ENCODE measurements at places on chromosomes 6 and 20. TPM values are rescaled to one million over a fixed set of nuclear protein-coding genes. Genes with fewer than 3 reads are reported as not detected.
A peak's percentile ranks its signal among the peaks of the same experiment; 100 is the strongest.

The SPATS1 gene
- total RNA-seq = 3.3 TPM

The OPRM1 gene
- not detected for total RNA-seq

The HLA-DRA gene
- total RNA-seq = 991 TPM

The PRSS16 gene
- total RNA-seq = 18.0 TPM

- DNase-seq = no peak
Measured at GRCh38 chr20:58906894-58907293, 54.4 kb downstream of the GNAS start.

DNA sequence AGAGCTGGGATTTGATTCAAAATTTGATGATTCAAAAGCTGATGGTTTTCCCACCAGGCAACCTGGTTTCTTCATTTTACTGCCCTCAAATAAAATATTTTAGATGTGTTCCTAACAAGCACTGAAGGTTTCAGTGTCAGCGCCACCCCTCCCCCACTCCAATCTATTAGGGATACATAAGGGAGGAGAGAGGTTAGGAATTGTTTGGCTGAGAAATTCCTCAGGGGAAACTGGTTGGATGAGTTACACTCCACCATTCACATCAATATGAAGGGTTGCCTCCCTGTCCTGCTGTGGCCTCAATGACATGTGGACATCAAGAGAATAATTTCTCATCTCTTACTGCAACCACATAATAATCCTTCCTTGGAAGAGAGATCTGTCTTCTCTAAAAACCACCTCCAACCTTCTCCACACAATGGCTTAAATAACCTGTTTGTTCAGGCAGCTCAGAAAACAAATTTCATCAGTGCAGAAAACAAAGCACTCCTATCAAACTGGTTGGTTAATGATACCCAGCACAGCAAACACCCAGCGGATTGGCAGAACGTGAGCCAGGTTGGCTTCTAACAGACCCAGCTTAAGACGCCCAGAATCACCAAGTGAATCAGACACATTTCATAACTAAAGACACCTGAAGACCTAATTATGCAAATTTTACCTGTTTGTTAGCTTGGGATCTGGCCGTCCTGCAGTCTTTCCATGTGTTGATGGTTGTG lies 136.0 kb upstream of the SGK1 start:
- no peak for DNase-seq

DNA sequence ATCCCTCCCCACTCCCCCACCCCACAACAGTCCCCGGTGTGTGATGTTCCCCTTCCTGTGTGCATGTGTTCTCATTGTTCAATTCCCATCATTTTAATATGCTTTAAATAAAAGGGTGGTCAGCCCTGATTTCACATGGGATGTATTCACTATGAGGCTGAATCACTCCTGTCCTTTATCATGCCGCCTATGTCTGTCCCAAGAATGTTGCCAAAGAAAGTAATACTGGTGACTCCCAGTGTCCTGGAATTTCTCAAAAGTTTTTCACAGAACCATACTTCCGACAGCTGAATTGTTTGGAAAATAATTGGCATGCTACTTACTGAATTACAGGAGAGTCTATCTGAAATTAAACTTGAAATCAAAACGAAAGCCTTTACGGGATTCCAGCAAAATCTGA lies 217.7 kb downstream of the HAO1 start:
- no peak for DNase-seq

DNA sequence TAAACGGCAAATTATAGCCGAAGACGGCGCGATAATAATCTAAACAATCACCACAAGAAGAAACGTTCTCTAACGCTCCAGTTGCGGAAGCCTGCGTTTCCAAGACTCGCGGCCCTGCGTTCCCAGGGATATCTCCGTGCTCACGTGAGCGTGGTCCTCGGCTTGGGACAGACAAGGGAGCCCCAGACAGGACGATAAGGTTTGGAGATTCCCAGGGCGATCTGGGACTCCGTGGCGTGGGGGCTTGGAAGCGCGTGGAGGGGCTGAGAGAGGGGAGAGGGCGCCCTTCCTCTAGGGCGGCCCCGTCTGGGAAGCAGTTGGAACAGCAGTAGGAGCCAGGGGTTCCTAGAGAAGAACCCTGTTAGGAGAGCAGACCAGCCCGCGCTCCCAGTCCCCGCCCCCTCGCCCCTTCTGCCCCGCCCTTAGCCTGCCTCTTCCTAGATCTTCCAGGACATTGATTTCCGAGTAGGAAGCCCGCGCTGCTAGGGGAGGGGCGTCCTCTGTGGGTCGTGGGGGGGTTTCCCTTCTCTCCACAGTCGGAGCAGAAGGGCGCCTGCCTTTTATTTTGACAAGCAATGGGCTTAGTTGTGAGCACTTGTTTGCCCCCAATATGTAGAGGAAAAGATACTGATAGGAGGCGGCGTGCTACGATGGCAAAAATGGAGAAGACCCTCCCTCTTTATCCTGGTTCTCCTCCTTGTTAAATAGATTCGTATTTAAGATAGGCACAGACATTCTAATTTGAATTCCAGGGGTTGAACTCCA lies 10.6 kb downstream of the NRN1 start:
- peak; percentile 75 for DNase-seq

GRCh38 chr6:118912646-118913045 lies 18.7 kb downstream of the ASF1A start:
- DNase-seq = no peak

GRCh38 chr6:161108916-161109315 lies 117.3 kb downstream of the MAP3K4 start:
- DNase-seq = no peak

DNA sequence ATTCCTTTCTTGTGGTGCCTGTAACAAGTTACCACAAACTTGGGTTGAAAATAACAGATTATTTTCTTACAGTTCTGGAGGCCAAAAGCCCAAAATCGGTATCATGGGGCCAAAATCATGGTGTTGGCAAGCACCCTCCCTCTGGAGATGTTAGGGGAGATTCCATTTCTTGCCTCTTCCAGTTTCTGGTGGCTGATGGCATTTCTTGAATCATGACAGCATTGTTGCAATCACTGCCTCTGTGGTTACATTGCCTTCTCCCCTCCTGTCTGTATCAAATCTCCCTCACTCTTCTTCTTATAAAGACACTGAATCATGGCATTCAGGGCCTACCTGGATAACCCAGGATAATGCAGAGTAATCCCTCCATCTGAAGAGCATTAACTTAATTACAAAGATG lies 17.9 kb upstream of the TENT5A start:
- DNase-seq = no peak

- no peak for DNase-seq
Measured at GRCh38 chr20:50261471-50262212, 71.0 kb downstream of the CEBPB start.

GRCh38 chr6:108083349-108083748 lies 8.8 kb upstream of the OSTM1 start:
- DNase-seq = no peak

DNA sequence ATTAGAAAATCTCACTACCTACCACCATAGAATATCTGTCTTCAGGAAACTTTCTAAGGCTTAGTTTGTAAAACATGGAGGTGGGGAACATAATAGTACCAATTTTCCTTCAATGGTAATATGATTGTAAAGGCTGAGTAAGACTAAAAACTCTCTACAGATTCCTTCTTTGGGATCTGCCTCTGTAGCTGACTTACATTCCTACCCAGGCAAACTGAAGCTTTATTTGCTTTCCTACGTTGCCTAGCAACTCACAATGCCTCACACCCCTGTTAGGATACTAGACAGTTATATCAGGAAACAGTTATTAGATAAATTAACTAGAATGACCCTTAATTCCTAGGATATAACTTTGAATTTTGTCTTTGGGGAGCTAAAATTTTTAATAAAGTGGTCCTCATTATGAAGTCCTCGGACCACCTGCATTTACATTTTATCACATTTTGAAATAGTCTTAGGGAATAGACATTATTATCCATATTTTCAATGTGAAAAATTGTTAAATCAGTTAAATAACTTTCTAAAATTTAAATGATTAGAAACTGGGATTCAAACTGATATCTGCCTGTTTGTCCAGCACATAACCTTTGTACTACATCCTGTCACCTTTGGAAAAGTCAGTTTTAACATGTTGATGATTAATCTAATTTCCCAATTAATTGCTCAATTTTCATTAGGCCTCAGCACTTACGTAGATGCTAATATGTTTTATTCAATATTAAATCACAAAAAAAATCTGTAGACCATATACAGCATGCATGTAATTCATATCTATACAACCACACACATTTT lies 591.4 kb downstream of the RNF144B start:
- DNase-seq = peak; percentile 57

The GMPR gene
- total RNA-seq = 8.6 TPM

DNA sequence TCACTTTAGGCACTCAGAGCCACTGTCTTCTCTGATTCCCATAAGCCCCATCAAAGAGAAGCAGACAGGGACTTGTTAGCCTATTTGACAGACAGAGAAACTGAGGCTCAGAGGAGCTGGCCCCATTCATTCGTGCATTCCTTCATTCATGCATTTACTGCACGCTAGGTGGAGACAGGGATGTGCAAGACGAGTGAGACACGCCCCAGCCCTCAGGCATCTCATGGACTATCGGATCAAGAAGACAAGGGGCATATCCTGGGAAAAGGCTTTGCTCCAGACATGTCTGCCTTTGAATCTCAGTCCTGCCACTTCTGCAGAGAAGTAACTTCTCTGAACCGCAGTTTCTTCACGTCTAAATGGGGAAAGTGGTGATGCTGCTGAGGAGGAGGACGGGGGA lies 54.1 kb downstream of the BPIFB1 start:
- DNase-seq = no peak

DNA sequence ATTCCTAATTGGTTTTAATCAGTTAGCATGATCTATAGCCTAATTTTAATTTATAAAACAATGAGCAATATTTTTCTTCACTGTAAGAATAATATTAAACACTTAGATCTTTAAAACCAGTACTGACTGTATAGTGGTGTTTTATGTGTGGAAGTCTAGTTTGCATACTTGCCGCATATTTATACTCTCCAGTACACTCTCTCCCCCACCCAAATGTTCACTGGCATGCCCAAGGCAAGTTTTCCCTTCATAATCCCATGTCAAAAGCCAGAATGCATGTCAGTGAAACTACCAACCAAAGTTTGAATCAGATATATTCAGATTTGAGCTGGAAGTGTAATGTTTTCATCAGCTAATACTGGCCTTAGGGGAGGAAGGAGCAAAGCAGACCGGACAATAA lies 506.1 kb downstream of the PHF3 start:
- no peak for DNase-seq

- no peak for DNase-seq
Measured at GRCh38 chr20:47691625-47692024, 93.7 kb downstream of the SULF2 start.

The TTI1 gene
- 33.8 TPM for total RNA-seq

The LTA gene
- total RNA-seq = 1.2 TPM

DNA sequence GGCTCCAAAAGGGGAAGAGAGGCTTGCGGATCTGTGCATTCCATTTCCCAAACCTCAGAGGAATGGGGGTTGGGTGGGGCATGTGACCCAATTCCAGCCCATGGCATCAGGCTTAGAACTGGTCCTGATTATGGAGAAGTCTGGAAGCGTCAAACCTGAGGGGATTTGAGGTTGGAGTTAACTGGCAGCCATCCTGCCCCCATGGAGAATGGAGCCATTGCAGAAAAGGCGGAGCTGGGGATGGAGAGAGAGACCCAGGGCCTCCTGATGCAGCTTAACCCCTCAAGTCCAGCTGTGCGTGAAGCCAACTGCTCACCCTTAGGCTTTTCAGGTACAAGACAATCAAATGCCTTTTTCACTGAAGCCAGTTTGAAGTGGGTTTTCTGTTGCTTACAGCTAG lies 9.9 kb upstream of the SDCBP2 start:
- no peak for DNase-seq

DNA sequence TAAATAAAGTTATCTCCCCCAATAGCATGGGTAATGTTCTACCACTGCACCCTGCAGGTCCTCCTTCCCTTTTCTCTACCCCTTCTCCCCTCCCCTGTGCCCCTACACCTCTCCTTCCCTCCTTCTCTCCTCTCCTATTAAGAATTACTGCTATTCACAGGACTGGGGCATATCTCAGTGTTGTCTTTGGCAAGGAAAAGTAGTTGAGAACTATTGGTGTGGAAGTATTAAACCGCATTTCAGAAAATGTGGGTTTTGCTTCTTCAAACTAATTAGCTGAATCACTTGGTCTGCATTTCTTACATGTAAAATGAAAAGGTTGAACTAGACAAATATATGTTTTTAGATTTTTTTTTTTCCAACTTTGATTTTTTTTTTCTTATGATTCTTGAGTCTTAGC lies 296.3 kb downstream of the CDKAL1 start:
- no peak for DNase-seq

The CLDN20 gene
- not detected for total RNA-seq

The PRICKLE4 gene
- total RNA-seq = 6.9 TPM

DNA sequence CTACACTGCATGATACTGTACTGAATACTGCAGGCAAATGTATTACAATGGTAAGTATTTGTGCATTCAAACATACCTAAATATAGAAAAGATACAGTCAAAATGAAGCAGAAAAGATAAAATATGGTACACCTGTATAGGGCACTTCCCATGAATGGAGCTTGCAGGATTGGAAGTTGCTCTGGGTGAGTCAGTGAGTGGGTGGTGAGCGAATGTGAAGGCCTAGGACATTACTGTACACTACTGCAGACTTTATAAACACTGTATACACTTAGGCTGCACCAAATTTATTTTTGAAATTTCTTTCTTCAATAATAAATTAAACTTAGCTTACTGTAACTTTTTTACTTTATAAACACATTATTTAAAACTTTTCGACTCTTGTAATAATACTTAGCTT lies 213.1 kb downstream of the ATXN1 start:
- DNase-seq = no peak

DNA sequence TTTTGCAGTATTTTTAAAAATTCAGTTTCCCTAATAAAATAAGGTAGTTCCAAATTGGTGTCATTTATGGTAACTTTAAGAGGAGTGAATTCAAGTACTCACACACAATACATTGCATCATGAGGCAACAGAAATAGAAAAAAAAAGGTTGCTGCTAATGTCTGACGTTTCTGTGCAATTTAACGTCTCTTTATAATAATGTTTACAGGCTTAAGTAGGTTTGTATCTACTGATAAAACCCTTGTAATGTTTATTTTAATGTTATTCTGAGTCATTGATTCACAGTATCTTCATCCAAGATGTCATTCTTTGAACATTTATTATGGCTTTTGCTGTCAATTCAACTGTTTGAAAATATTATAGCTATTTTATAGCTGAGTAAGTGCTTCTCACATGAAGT lies 86.0 kb downstream of the RNF217 start:
- no peak for DNase-seq

GRCh38 chr6:170085475-170086401 lies 205.1 kb downstream of the DLL1 start:
- DNase-seq = peak; percentile 24

DNA sequence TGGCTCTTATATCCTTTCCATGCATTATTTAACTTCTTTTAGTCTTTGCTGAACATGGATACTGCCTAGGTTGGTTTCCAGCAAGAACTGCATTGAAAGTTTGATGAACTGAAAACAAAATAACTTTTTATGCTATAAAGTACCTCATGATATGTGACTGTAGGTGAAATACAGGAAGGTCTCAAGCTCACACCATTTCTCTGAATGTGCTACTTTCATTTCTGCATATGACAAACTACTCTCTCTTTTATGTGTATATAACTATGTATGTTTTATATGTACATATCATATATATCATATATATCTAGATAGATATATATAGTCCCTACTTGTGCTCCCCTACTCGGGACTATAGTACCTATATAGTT lies 65.9 kb downstream of the AIG1 start:
- no peak for DNase-seq

- no peak for DNase-seq
Measured at GRCh38 chr6:170221753-170222400, 69.0 kb downstream of the DLL1 start.

- DNase-seq = no peak
Measured at GRCh38 chr6:166566026-166567011, 20.2 kb downstream of the RAMACL start.
